Stimulated activated CD8-positive, alpha-beta memory T cell treated with anti-CD3 and anti-CD28 coated beads, Interleukin-7, amount 100 ng/mL, for 48 hours (primary cell): ENCODE measurements at places on chromosomes 5 and 9.
A peak's percentile ranks its signal among the peaks of the same experiment; 100 is the strongest.

DNA sequence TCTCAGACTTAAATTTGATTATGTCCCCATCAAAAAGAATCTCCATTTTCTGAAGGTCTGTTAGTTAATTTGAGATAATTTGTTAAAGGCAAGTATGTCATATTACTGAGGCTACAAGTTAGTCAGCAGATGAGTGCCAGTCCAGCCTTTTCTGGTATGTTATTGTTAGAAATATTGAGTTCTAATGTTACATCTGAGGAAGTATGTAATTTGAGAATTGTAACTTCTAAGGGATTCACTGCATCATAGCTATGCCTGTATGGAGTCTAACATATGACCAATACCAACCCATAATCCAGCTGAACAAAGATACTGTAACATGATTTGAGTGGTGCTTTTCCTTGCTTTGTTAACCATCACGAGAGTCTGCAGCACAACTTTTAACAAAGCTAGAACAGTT is 13.9 kb downstream of the SLC23A1 start:
- no peak for DNase-seq

GRCh38 chr5:130316971-130317680 is 412.9 kb downstream of the CHSY3 start:
- no peak for DNase-seq

- no peak for DNase-seq
Observed at GRCh38 chr9:127147251-127147650, 24.8 kb upstream of the ANGPTL2 start.

GRCh38 chr5:174335682-174336364 is 290.3 kb downstream of the NSG2 start:
- no peak for DNase-seq

DNA sequence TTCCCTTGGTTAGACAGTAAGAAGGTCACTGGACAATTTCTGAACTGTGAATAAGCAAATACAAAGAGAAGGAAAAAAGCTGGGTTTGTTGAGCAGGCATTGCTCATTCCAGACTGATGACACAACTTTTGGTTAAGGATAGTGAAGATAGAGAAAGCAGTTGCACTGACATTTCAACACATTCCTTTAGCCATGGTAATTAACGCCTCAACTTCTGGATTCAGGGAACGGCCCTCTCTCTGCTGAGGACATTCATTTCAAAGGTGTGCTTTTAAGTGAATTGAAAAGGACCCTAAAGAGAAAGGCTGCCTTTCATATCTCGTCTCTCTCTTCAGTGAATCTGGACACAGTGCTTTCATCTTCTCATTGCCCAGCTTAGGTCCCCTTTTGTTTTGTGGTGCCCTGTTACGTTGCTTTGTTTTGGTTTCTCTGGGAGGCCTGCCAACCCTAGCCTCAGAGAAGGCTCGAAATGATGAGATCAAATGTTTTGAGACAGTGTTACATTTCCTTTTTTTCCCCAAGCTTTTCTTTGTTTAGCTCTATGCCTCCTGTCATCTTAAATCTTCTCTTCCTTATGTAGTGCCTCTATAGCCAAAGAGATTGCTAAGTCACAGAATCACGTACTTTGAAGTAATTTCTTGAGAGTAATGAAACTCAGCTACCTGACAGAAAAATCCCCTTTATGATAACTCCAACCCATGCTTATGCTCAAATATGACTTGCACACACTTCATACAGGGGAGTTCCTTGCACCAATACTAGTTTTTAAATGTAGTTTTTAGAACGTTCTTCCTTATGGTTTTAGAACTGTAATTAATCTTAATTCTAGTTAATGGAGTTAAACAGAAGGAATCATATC is 94.4 kb upstream of the IFNE start:
- no peak for DNase-seq

GRCh38 chr9:26893030-26893676 is 551 bp upstream of the CAAP1 start:
- DNase-seq, result no peak

GRCh38 chr5:160961761-160962160 is 109.8 kb upstream of the ATP10B start:
- no peak for DNase-seq

GRCh38 chr5:150484964-150485692 is 22.8 kb upstream of the NDST1 start:
- no peak for DNase-seq

GRCh38 chr5:73117088-73117740 is 3.2 kb upstream of the TMEM171 start:
- DNase-seq, result no peak

- DNase-seq, result no peak
Observed at GRCh38 chr9:5195463-5195862, 10.0 kb upstream of the INSL6 start.

DNA sequence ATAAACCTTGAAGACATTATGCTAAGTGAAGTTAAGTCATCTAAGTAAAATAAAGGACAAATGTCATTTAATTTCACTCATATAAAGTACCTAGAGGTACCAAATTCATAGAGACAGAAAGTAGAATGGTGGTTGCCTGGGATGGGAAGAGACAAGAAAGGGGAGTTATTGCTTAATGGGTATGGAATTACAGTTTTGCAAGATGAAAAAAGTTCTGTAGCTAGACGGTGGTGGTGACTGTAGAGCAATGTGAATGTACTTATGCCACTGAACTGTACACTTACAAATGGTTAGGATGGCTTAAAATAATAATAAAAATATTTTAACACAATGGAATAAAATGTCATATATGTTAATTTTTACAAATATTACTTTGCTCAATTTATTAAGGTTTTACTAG is 128.0 kb downstream of the MPDZ start:
- no peak for DNase-seq

DNA sequence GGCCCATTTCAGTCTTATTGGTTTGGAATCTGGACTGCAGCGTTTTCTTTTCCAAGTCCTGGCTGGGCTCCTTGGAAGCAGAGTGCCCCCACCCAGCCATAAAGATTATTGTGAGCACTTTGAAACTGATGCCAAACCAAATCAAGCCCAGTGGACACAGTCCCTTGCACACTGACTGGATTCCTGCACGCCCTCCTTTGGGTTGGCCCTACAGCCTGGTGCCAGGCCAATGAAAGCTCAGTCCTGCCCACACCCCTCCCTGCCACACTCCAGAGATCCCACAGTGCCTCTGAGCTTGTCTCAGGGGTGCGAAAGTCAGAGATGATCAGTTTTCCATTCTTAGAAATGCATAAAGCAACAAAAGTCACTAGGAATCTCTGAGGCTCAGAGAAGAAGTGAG is 181.9 kb downstream of the CETN3 start:
- DNase-seq, result no peak

- DNase-seq, result no peak
Observed at GRCh38 chr9:78004478-78005229, 27.0 kb downstream of the GNAQ start.

- DNase-seq, result no peak
Observed at GRCh38 chr5:164627021-164627420, 1121.6 kb downstream of the MAT2B start.

DNA sequence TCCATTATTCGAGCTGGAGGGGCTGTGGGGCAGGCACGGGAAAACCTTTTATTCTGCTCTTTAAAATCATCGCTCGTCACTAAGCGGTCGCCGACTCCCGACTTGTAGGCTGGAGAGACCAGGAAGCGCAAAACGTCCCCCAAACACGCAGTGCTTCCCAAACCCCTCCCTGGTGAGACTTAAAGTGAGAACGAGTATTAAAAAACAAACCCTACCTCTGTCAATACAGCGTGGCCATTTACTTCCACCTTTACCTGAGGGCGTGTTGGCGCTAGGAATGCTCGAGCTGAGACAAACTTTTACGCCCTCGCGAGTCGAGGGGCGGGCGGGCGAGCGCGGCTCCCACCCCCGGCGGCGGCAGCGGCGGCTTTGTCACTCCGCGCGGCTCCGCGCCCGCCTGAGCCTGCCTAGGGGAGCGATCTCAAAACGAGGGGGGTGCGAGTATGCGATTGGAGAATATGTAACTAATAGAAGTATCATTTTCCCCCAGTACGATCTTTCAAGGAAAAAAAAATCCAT is at the start of gene NR2F1-AS1:
Gene NR2F1-AS1 (minus strand): TSS at position 293 of the 519 bp plus-strand sequence.
- no peak for DNase-seq

DNA sequence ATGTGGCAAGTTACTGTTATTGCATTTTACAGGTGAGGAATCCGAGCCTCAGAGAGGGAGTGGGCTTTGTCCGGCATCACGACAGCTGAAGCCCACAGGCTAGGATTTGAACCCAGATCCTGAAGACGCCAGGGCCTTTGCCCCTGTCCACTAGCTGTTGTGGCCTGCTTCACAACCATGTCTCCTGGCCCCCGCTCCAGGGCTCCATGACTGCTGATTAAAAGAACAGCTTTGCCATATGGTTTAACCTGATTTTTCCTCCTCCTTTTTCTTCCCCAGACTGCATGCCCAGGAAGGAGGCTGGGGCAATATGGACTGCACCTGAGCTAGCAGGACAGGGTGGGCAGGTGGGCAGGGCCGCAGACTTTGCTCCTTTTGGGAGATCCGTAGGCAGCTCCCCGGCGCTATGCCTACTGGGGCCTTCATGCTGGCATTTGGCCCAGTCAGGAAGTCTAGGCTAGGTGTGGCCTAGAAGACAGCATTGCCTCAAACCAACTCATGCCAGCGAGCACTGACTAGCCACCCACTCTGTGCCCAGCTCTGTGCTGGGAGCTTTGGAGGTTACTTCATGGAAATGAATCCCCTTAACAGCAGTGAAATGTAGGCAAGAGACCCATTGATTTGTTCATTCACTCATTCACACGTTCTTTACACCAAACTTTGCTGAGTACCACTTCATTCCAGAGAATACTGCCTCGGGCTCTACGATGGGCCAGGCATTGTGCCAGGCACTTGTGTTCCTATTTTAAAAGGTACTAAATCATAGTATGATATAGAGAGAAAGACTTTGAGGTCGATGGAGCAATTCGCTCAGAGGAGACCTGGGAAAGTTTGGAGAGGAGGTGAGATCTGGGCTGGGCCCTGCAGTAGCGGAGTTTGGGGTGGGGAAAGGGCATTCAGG is 94.3 kb upstream of the CPEB4 start:
- DNase-seq, result no peak

DNA sequence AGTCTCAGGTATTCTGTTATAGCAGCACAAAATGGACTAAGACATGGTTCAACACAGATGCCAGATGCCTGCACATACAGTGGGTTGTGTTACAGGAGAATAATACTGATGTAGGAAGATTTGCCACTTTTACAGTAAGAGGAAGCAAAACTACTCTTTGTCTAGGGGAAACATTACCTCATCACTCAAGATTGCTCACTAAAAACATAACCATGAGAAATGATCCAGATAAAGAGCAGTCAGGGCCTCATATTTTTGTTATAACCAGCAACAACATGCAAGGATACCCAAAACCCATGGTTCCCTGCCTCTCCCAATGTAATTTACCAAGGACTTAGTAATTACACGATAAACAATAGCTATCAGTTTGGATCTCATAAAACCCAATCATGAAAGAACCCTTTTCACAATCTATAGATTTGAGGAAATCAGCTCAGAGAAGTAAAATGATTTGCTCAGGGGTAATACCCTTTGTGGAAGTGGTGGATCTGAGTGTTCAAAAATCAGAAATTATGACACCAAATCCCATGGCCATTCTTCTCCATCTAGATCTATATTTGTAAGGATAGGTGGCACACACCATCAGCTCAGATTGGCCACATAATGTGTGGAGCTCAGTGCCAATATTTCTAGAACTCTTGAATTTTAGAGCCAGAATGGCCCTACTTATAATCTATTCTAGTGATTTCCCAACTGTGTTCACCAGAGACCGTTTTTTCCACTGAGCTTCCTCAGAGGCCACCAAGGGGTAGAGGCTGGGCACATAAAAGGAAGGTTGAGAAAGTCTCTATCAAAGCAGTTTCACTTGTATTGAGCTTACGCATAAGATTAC is 27.8 kb downstream of the DPYSL3 start:
- DNase-seq, result no peak

GRCh38 chr9:128406848-128407391 is 13.7 kb upstream of the CERCAM start:
- no peak for DNase-seq

DNA sequence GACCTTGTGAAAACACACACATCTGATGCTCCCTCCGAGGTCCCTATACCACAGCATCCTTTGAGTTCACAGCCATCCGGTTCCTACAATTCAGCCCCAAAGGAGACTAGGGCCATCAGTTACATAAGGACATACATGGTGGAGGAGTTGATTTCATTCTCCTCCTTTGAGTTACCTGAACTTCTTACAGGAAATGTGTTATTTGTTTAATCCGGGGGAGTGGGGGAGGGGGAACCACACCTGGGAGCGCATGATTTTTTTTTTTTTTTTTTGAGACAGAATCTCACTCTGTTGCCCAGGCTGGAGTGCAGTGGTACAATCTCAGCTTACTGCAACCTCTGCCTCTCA is 30.7 kb downstream of the SEMA4D start:
- no peak for DNase-seq

GRCh38 chr5:142397178-142397577 is 72.4 kb upstream of the SPRY4 start:
- DNase-seq, result no peak

DNA sequence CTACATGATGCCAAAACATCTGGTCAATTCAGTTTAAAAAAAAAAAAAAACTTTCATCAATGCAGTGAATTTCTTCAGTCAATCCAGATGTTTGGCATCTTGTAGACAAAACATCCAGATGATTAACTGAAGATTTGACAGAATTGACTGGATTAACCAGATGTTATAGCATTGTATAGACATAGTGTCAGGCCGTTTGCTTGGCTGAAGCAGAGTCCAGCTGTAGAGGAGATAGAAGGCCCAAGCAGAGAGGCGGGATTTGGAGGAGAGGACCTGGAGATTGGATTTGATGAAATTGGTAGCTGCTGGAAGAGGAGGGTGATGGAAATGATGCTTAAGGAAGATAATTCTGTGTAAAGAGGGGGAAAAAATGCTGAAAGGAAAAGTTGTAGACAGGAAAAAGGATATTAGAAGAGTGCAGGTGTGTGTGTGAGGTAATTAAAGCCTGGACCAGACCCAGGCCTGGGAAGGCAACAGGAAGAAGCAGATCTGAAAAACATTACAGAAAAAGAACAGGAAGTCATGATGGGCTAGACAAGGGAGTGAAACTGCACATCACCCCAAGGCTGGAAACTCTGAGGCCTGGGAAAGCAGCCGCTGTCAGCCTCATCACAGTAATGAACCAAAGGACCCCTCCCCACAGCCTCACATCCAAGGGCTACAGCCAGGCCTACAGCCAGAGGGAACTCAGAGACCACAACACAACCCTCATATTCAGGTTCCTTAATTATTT is 258.3 kb downstream of the CWC27 start:
- DNase-seq, result no peak

- no peak for DNase-seq
Observed at GRCh38 chr9:104850786-104851545, 77.0 kb downstream of the ABCA1 start.

- DNase-seq, result peak; percentile 13
Observed at GRCh38 chr5:111735583-111736270, 21.3 kb downstream of the NREP start.

GRCh38 chr9:120846906-120847305 is 4.2 kb upstream of the PSMD5 start:
- DNase-seq, result no peak

GRCh38 chr5:65674749-65675148 is 47.2 kb downstream of the SGTB start:
- no peak for DNase-seq
